ENCODE measurements at places on chromosomes 4 and X.

DNA sequence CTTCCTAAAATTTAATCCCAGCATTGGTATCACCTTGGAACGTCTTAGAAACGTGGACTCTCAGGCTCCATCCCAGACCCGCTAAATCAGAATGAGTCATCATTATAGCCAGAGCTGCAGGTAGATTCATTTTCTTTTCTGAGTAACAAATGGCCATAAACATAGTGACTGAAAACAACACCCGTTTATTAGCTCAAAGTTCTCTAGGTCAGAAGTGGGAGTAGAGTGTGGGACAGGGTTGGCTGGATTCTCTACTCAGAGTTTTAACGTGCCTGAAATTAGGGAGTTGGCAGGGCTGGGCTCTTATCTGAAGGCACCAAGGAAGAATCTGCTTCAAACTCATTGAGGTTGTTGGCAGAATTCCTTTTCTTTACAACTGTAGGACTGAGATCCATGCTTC, 101.8 kb upstream of the C1QTNF7 start:
- H3K27ac ChIP-seq = no peak overlapping the region
- H3K36me3 ChIP-seq = no peaks in the 10 kb centered on the region
- no peak for DNase-seq
- H3K27me3 ChIP-seq = no peaks in the 10 kb centered on the region
- no peak overlapping the region for H3K4me3 ChIP-seq

GRCh38 chr4:36207367-36207766, 36.9 kb downstream of the ARAP2 start:
- no peak for DNase-seq
- H3K4me1 ChIP-seq = peaks cover 16% of the 10 kb centered on the region
- no peaks in the 10 kb centered on the region for H3K27me3 ChIP-seq
- H3K27ac ChIP-seq = no peak overlapping the region
- H3K36me3 ChIP-seq = peaks cover 36% of the 10 kb centered on the region
- H3K4me3 ChIP-seq = no peak overlapping the region

DNA sequence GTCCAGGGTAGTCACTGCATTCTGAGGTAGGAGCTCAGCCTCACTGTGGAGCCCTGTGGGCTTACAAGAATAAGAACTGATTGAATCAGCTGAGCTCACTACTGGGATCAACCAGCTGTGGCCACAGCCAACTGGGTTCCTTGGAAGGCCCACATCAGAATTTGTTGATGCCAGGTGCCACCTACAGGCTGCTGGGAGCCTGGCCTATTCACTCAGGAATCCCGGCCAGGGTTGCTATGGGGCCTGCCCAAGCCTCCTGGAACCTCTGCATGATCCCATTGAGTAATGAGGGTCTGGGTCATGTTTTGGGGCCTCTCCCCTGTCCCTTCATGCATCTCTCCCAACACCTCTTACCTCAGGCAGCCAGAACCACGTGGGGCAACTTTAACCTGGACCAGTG, 53.9 kb upstream of the KIAA1210 start:
- no peak overlapping the region for H3K4me3 ChIP-seq
- no peaks in the 10 kb centered on the region for H3K4me1 ChIP-seq
- no peak for DNase-seq
- H3K27me3 ChIP-seq = no peaks in the 10 kb centered on the region
- no peak overlapping the region for H3K27ac ChIP-seq

DNA sequence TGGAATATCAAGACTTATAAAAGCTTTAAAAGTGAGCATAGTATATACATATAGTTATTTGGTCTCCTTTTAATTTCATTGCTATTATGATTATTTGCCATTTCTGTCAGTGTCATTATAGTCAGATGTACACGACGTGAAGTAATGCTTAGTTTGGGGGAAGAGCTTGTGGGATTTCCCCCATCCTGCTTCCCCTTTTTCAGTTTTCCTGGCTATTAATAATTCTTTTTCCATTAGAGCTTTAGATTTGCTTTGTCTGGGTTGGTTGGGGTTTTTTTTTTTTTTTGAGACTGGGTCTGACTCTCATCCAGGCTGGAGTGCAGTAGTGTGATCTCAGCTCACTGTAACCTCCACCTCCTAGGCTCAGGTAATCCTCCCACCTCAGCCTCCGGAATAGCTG, 5.4 kb downstream of the ABCE1 start:
- H3K36me3 ChIP-seq = peaks cover 41% of the 10 kb centered on the region
- no peak for DNase-seq
- H3K27ac ChIP-seq = no peak overlapping the region

DNA sequence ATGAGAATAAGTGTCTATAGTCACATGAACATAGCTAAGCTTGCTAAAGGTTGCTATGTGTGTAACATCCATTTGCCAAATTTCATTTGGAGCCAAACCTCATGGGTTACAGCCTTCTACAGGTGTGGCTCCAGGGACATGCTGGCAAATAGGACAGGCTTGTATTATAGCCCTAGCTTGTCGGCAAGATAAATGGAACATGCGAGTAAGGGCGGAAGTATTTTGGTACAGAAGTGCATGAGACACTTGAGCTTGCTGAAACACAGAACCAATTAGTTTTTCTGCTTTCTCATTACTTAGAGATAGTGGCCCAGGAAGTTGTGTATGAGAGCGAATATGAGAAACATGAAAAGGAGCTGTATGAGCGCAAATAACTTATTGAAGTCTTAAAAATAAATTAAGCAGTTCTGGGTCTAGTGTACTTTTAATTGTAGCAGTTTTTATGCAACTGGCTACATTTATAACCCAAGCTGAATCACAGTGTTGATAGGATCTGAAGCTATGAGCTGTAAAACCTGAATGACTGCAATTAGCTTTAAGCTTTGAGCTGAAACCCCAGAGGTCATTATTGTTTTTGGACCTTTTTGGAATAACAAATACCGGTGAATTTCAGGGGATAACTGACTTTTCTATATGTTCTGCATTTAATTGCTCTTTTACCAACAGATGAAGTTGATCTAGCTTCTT, 64.6 kb downstream of the KDM5C start:
- H3K36me3 ChIP-seq = no peaks in the 10 kb centered on the region
- no peaks in the 10 kb centered on the region for H3K4me1 ChIP-seq
- no peaks in the 10 kb centered on the region for H3K27me3 ChIP-seq
- no peak overlapping the region for H3K27ac ChIP-seq

DNA sequence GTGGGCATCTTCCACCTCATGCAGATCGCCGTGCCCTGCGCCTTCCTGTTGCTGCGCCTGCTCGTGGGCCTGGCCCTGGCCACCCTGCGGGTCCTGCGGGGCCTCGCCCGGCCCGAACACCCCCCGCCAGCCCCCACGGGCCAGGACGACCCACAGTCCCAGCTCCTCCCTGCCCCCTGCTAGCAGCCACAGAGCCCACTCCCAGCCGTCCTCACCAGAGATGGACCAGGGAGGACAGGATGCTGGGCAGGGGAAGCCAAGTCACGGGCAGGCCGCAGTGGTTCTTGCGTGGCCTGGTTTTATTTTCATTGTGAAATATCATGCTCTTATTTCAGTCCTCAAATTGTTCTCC, 15.1 kb downstream of the DGKQ start:
- H3K4me1 ChIP-seq = no peaks in the 10 kb centered on the region
- H3K36me3 ChIP-seq = peaks cover 42% of the 10 kb centered on the region
- no peak overlapping the region for H3K27ac ChIP-seq
- no peak for DNase-seq
- no peaks in the 10 kb centered on the region for H3K27me3 ChIP-seq
- H3K4me3 ChIP-seq = no peak overlapping the region

DNA sequence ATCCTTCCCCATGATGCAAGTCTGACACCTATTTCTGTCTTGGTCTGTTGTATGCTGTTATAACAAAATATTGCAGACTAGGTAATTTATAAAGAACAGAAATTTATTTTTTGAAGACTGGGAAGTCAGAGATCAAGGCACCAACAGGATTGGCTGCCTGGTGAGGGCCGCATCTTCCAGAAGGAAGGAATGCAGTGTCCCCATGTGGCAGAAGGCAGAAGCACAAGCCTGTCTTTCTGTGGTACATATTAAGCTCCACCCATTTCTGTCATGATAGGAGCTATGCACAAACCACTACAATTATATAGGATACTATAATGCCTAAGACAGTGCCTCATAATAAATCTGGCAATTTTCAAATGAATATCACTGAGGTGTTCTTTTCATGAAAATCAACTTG, 502.3 kb upstream of the DIAPH2 start:
- H3K4me1 ChIP-seq = no peaks in the 10 kb centered on the region
- H3K36me3 ChIP-seq = no peaks in the 10 kb centered on the region
- H3K27ac ChIP-seq = no peak overlapping the region
- H3K27me3 ChIP-seq = no peaks in the 10 kb centered on the region

GRCh38 chr4:32775049-32775448, 2054.9 kb downstream of the PCDH7 start:
- no peaks in the 10 kb centered on the region for H3K4me1 ChIP-seq
- no peak overlapping the region for H3K4me3 ChIP-seq
- H3K27me3 ChIP-seq = no peaks in the 10 kb centered on the region

GRCh38 chr4:73230865-73231517, 27.6 kb downstream of the ANKRD17 start:
- H3K4me1 ChIP-seq = no peaks in the 10 kb centered on the region
- H3K27ac ChIP-seq = no peak overlapping the region
- H3K27me3 ChIP-seq = no peaks in the 10 kb centered on the region

- no peaks in the 10 kb centered on the region for H3K36me3 ChIP-seq
- no peaks in the 10 kb centered on the region for H3K27me3 ChIP-seq
- peaks cover 3% of the 10 kb centered on the region for H3K4me1 ChIP-seq
- H3K27ac ChIP-seq = no peak overlapping the region
- H3K4me3 ChIP-seq = no peak overlapping the region
- no peak for DNase-seq
Observed at GRCh38 chr4:102493794-102494193, 7.4 kb upstream of the NFKB1 start.

GRCh38 chr4:20687864-20688263, 12.4 kb upstream of the PACRGL start:
- peaks cover 2% of the 10 kb centered on the region for H3K27me3 ChIP-seq
- no peaks in the 10 kb centered on the region for H3K36me3 ChIP-seq

GRCh38 chrX:43618366-43619205, 37.5 kb upstream of the MAOA start:
- H3K27ac ChIP-seq = no peak overlapping the region
- no peaks in the 10 kb centered on the region for H3K36me3 ChIP-seq
- DNase-seq = no peak
- H3K27me3 ChIP-seq = no peaks in the 10 kb centered on the region

- DNase-seq = no peak
- peak overlapping the region; percentile 98 for H3K27ac ChIP-seq
- H3K27me3 ChIP-seq = no peaks in the 10 kb centered on the region
- peaks cover 11% of the 10 kb centered on the region for H3K36me3 ChIP-seq
- H3K4me1 ChIP-seq = peaks cover 10% of the 10 kb centered on the region
Observed at GRCh38 chr4:113759696-113760093, 1.8 kb downstream of the CAMK2D start.

GRCh38 chrX:39012621-39013111, 211.4 kb downstream of the MID1IP1 start:
- DNase-seq = no peak
- H3K27ac ChIP-seq = no peak overlapping the region
- H3K4me3 ChIP-seq = no peak overlapping the region
- H3K27me3 ChIP-seq = no peaks in the 10 kb centered on the region
- no peaks in the 10 kb centered on the region for H3K4me1 ChIP-seq

GRCh38 chrX:17535229-17535628, 160.2 kb downstream of the NHS start:
- no peak overlapping the region for H3K27ac ChIP-seq
- DNase-seq = peak; percentile 49
- no peaks in the 10 kb centered on the region for H3K27me3 ChIP-seq
- no peaks in the 10 kb centered on the region for H3K36me3 ChIP-seq
- H3K4me3 ChIP-seq = no peak overlapping the region

GRCh38 chr4:150948074-150948473, 67.0 kb downstream of the LRBA start:
- no peaks in the 10 kb centered on the region for H3K27me3 ChIP-seq
- no peak overlapping the region for H3K27ac ChIP-seq
- H3K4me3 ChIP-seq = no peak overlapping the region
- DNase-seq = no peak
- H3K4me1 ChIP-seq = no peaks in the 10 kb centered on the region

DNA sequence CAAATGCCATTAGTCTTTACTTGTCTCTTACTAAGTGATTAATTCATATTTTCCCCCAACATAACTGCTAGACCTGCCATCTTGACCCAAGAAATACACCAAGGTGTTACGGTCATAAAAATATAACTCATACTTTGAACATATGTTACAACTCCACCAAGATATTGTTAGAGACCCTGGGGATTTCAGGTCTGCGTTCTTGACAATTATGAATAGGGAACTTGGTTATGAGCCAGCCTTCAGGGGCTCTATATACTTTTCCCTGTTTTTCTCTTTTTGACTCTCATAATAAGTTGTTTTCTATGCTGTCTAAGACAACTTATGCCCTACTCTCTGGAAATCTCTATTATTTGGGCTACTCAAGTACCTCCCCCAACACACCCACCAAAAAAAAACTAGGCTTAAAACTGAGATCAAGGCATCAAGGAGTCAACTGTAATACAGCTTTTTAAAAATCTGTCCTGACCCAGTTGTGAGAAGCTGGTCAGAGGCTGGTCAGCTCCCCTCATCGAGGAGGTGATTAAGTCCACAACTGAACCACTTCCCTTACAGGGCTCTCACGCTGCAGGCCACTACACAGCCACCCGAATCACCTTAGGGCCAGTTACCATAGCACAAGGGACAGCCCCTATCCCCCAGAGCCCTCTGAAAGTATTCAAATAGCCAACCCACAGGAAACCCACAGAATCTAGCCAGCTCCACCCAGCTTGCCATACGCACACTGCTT, 10.5 kb upstream of the TLR3 start:
- peaks cover 14% of the 10 kb centered on the region for H3K4me1 ChIP-seq
- peak; percentile 15 for DNase-seq
- H3K4me3 ChIP-seq = no peak overlapping the region
- no peak overlapping the region for H3K27ac ChIP-seq
- no peaks in the 10 kb centered on the region for H3K36me3 ChIP-seq

GRCh38 chr4:6991771-6992557, 51.2 kb upstream of the TADA2B start:
- no peaks in the 10 kb centered on the region for H3K27me3 ChIP-seq
- peaks cover 15% of the 10 kb centered on the region for H3K36me3 ChIP-seq
- no peak for DNase-seq
- H3K4me3 ChIP-seq = no peak overlapping the region

GRCh38 chr4:76504613-76505465, 69.8 kb downstream of the SHROOM3 start:
- no peaks in the 10 kb centered on the region for H3K36me3 ChIP-seq
- no peak overlapping the region for H3K27ac ChIP-seq
- H3K27me3 ChIP-seq = no peaks in the 10 kb centered on the region

DNA sequence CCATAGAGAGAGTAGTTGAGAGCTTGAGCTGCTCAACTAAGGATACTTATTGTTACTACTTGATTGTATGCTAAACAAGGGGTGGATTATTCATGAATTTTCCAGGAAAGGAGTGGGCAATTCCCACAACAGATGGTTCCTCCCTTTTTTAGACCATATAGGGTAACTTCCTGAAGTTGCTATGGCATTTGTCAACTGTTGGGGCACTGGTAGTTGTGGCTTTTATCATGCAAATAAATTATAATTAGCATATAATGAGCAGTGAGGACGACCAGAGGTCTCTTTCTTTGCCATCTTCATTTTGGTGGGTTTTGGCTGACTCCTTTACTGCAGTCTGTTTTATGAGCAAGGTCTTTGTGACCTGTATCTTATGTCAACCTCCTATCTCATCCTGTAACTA, 1403.5 kb upstream of the PABPC4L start:
- no peaks in the 10 kb centered on the region for H3K36me3 ChIP-seq
- H3K27me3 ChIP-seq = no peaks in the 10 kb centered on the region
- H3K4me1 ChIP-seq = no peaks in the 10 kb centered on the region
- H3K27ac ChIP-seq = no peak overlapping the region

GRCh38 chrX:35919536-35920309, at the start of gene CFAP47:
Gene CFAP47, plus strand, starts transcription at chrX:35919734. Its CDS starts 66 bp downstream, at chrX:35919800.
- no peaks in the 10 kb centered on the region for H3K27me3 ChIP-seq
- H3K27ac ChIP-seq = no peak within 1 kb of the TSS
- no peak within 1 kb of the TSS for H3K4me3 ChIP-seq
- H3K36me3 ChIP-seq = no peaks in the 10 kb centered on the region
